Right renal pelvis (tissue), 4 donors: ENCODE measurements at places on chromosomes 1 and 21. TPM values are rescaled to one million over a fixed set of nuclear protein-coding genes. Genes with fewer than 3 reads are reported as not detected.

The SLAMF6 gene
- 0.21 TPM for polyA plus RNA-seq

The INSRR gene
- 1.7 TPM for polyA plus RNA-seq

The ACADM gene
- polyA plus RNA-seq = 150 TPM

The E2F2 gene
- polyA plus RNA-seq = 5.3 TPM

The C4BPB gene
- polyA plus RNA-seq = 0.49 TPM

The TTC34 gene
- 0.92 TPM for polyA plus RNA-seq

- DNase-seq = no peak
Observed at GRCh38 chr1:236303675-236304074, 21.9 kb upstream of the ERO1B start.
